ENCODE measurements at places on chromosomes 7 and 10.

DNA sequence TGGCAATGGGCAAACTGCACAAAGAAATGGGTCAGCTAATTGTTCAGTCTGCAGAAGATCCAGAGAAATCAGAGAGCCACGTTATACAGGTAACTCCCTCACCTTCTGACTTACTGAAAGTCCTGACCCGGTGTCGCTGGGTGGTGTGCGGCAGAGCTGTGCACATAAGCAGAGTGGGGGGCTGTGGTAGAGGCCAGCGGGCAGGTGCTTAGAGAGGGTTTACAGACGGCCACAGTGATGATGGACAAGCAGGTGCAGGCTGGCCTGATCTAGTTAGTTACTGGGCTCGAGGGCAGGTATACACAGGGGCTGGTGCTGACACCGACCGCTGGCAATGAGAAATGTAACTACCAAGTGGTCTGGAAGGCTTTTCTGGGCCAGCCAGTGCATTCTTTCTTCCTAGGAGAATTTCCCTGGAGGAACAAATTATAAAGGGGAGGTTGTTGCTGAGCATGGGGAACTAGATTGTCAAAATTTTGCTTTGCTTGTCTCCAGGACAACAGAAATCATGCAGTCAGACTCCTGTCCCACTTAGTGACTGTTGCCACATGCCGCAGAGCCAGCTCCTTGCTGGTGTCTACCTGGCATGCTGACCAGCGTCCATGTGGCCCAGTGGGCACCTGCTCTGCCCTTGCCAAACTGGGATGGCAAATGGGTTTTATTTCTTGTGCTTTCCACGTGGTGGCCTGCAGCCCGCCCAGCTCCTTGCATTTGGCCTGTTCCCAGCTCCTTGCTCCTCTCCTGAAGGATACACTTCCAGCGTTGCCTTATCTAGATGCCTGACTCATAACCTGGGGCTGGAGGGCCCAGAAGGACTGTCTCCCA lies 28.8 kb downstream of the DENND10 start:
- no peak for DNase-seq

DNA sequence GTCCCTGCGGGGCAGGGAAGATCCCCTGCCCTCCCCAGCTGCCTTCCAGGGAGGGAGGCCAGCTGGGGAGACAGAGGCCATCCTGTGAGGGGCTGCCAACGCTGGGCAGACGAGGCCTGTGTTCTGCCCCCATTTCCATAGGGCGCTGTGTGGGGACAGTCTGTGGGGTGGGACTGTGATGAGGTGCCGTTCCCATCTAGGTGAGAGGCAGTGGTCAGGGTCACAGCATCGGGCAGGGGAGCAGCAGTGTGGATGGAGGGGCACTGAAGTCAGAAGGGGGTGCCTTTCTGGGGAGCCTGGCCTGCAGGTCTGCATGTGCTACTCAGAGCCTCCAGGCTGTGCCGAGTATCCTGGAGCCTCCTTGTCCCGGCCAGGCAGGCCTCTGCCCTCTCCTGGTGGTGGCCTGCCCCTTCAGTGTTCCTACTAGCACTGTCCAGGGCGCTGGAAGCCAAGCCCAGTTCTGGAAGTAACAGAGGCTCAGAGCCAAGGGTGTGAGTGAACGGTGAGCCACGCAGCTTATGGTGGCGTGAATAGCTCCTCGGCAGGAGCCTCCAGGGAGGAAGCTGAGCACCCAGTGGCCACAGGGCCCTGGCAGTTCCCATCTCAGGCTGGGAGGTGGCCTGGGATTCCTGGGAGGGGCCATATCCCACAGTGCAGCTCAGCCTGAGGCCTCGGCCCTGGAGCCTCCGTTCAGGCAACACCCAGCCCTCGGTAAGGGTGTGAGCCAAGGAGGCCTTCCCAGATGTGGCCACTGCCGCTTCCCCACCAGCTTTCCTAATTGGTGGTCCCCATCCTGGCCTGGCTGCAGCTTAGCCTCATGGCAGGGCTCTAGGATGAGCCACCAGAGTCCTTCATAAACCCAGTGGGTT lies 23.3 kb upstream of the CSGALNACT2 start:
- peak; percentile 46 for DNase-seq

DNA sequence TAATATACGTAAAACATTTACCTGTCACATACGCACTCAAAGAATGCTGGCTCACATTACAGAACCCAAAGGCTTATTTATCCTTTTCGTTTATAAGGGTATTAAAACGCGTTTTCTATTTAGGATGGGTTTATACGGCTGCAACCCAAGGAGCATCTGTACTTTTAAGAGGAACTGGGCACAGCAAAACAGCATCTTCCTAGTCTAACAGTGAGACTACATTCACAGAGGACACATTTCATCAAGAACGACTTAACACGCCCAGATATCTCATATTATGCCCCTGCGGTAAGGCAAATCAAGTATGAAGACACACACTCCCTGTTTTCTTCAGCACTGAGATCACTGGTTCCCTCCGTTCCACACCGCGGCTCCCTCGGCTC lies 533 bp upstream of the DMTF1 start:
- no peak for DNase-seq

- DNase-seq: no peak
These were observed 94.8 kb upstream of the HDAC9 start for GRCh38 chr7:18400726-18401125.

DNA sequence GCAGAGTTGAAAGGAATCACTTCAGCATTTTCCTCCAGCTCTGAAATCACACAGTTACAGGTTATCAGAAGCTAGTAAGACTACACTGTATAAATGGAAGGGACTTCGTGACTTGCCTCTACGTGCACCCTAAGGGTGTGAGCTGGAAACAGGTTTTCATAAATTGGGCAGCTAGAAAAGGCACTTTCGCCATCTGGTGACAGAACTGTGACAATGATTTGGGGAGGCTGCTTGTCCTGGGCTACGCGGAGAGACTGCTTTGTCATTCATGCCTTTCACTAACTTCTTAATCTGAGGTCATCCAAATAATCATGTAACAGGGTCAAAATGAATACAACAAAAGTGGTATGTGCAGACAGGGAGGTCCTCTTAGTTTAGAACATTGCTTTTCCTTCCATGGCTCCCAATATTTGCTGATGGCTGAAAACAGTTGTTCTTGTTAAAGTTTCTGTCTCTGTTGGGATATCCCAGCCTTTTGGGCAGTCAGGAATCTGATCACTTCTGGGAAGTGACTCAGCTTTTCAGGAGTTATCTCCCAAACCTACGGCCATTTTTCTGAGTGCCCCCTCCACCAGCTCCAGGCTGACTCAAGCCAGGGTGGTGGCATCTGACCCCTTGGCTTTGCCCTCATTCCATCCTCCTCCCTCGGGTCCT lies 17.8 kb downstream of the VWC2 start:
- no peak for DNase-seq

DNA sequence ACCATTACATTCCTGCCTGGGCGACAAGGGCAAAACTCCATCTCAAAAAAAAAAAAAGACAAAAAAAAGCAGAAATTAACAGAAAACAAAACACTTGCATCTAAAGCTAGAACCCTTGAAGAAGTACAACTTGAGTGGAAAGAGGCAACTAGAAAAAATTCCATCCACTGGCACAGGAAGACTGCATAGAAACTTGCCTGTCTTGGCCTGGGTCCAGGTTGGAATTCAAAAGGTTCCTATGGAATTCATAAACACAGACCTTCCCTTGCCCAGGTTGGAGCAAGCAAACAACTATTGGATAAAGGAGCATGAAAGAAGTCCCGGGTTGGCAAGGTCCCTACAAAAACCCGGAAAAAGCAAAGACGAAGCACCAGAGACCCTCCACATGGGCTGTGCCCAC lies 69.8 kb downstream of the CCDC71L start:
- DNase-seq: no peak

GRCh38 chr10:35523670-35524225 lies 81.4 kb upstream of the GJD4 start:
- DNase-seq: no peak

- no peak for DNase-seq
These were observed 42.4 kb downstream of the XRCC2 start for GRCh38 chr7:152633504-152633903.

DNA sequence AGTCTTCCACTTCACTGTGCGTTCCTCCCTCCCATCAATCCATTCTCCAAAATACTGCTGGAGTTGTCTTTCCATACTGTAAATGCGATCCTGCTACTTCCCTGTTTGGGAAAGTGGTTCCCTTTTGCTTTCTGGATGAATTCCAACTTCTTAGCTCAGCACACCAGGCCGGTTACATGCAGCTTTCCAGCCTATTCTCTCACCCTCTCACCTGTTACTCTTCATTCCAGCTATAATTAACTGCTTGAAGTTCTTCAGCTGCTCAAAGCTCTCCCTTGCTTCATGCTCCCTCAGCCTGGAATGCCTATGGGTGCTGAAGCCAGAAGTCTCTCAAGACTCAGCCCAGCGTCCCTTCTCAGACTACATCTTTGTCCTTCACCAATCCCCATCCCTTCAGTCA lies 6.0 kb upstream of the ZNRF2 start:
- DNase-seq: no peak

GRCh38 chr10:122459561-122460273 lies 1.6 kb upstream of the HTRA1 start:
- DNase-seq: no peak

DNA sequence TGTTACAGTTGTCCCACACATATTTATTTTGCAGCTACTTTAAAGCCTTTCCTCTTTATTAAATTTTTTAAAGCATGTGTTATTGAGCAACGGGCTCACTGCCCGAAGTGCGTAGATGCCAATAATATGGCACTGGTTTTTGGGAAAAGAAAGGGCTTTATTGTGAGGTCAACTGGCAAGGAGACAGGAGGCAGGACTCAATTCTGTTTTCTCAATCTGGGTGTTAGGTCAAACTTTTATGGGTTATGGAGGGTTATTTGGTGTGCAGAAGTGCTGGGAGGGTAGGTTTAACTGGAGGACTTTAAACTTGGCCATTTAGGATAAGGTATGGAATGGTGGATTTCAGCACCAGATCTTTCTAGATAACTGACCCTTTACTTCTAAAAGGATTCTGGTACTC lies 183.6 kb downstream of the LRRC4 start:
- no peak for DNase-seq

- DNase-seq: peak; percentile 69
These were observed 59.6 kb upstream of the C1GALT1 start for GRCh38 chr7:7122701-7123281.

DNA sequence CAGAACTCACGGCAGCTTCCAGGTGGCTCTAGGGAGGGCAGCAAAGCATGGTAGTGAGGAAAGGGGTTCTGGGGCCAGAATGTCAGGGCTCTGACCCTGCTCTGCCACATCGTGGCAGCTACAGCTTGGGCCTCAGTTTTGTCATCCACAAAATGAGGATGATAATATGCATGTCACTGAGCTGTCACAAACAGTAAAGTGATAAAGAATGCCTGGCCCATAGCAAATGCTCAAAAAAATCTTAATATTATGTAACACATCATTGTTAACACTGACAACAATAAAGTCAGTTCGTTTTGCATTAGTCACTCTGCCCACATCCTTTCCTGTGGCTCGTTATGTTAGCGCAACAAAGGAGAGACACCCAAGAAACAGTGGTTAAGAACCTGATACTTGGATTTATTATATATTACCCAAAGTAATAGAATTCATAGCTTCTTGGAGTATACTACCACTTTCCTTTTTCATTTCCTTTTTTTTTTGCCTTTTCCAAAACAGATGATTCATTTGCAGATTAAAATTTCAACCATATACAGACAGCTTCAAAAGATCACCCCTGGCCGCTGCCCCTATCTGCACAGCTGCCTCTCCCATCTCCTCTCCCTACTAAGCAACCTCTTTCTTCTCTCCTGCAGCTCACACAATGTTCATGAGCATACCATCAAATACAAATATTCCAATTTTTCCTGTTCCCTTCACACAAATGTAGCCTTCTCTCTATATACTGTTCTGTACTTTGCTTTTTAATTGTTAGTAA lies 45.5 kb upstream of the DDC start:
- DNase-seq: peak; percentile 29

GRCh38 chr10:125773687-125774543 lies 1.7 kb downstream of the MMP21 start:
- no peak for DNase-seq

- no peak for DNase-seq
These were observed 173.7 kb upstream of the KAT6B start for GRCh38 chr10:74652664-74653063.

DNA sequence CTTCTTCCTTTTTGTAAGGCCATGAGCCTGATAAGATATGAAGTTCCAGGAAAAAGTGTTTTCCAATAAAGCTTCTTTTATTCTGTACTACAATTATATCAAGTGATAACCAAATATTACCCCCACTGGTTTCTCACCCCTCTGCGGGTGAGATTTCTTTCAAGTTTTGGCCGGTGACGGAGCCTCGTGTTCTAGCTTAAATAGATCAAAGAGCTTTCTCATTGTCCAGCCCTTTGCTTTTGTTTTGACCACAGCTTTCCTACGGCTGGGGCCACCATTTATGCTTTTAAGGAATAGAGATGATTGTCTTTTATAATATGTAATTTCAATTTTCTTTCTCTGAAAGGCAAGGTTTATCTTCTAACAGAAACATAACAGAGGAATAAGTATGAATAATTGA lies 196.7 kb upstream of the MTPN start:
- no peak for DNase-seq

DNA sequence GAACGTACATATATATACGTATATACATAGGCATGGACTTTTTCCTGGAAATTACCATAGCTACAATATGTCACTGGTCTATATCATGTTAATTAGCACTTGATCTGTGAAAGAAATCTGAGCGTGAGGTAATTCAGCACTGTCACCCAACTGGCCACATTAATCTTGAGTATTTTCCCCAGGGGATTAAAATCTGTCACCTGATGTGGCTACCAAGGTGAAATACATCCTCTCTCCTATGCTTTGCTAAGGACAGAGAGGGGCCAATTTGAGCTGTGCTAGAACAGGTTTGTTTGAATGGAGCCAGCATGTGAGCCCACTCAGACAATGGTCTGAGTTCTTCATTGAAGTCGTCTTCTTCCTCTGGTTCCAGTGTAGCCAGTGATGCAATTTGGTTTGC lies 33.3 kb downstream of the CYCS start:
- DNase-seq: no peak

DNA sequence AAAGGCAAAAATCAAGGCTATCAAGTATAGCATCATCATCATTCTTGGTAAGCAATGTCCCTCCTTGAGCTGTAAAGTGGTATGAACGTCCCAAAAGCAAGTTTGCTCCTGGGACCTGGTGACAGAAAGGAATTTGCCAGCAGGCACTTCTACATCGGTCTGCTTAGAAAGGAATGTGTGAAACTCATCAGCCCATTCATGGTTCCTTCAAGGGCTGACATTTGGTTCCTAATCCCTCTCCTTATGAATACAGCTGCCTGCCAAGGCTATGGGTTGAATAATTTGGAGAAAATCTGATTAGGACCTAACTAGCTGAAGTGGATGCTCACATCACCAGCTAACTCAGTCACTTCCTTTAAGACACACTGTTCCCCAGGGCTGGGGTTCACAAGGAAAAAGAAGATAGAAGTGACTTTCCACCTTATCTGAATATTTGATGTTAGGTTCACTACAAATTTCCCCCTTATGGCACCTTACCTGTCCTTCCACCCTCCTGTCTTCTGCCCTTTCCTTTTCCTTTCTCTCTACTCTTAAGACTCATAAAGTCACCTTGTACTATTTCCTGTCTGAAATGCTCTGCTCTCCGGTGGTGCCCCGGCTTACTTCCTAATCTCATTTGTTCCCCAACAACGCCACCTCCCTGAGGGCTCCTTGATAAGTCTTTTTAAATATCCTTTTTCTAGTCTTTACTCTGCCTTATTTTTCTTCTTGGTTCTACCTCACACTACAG lies 187.1 kb downstream of the NPSR1 start:
- no peak for DNase-seq

- DNase-seq: no peak
These were observed 347.9 kb downstream of the TNS3 start for GRCh38 chr7:47233996-47234395.

Data from MG63 (cell line).